Purkinje cell (primary cell): ENCODE measurements at places on chromosomes 12 and 14. TPM values are rescaled to one million over a fixed set of nuclear protein-coding genes. Genes with fewer than 3 reads are reported as not detected.

The CD163L1 gene
- polyA plus RNA-seq, result 0.63 TPM in 1 of 2 replicates, not detected in the other

The FIGNL2 gene
- not detected in 2 replicates for polyA plus RNA-seq

The ZC2HC1C gene
- 2.0 and 4.0 TPM in 2 replicates for polyA plus RNA-seq

The TGFB3 gene
- polyA plus RNA-seq, result 1.8 and 2.2 TPM in 2 replicates

The PEBP1 gene
- 1,525 and 1,751 TPM in 2 replicates for polyA plus RNA-seq

The GLIPR1L1 gene
- polyA plus RNA-seq, result 3.4 and 4.4 TPM in 2 replicates

The CLIP1 gene
- polyA plus RNA-seq, result 38.1 and 57.9 TPM in 2 replicates

The SLC25A47 gene
- polyA plus RNA-seq, result not detected in 2 replicates

The ASPG gene
- polyA plus RNA-seq, result not detected in 2 replicates

The PPFIA2 gene
- 41.3 and 41.8 TPM in 2 replicates for polyA plus RNA-seq

The TPPP2 gene
- not detected in 2 replicates for polyA plus RNA-seq

The KRT71 gene
- polyA plus RNA-seq, result not detected in 2 replicates

The KCNC2 gene
- polyA plus RNA-seq, result 8.1 TPM in 1 of 2 replicates, not detected in the other

The IQSEC3 gene
- polyA plus RNA-seq, result 27.4 and 30.1 TPM in 2 replicates

The SELPLG gene
- not detected in 2 replicates for polyA plus RNA-seq

The SCNN1A gene
- polyA plus RNA-seq, result not detected in 2 replicates

The DEPDC4 gene
- polyA plus RNA-seq, result 1.1 and 11.4 TPM in 2 replicates

The BCDIN3D gene
- 0.66 and 2.3 TPM in 2 replicates for polyA plus RNA-seq

The C12orf54 gene
- not detected in 2 replicates for polyA plus RNA-seq
